Kidney tubule cell (primary cell): ENCODE measurements at places on chromosomes 13 and 19.

DNA sequence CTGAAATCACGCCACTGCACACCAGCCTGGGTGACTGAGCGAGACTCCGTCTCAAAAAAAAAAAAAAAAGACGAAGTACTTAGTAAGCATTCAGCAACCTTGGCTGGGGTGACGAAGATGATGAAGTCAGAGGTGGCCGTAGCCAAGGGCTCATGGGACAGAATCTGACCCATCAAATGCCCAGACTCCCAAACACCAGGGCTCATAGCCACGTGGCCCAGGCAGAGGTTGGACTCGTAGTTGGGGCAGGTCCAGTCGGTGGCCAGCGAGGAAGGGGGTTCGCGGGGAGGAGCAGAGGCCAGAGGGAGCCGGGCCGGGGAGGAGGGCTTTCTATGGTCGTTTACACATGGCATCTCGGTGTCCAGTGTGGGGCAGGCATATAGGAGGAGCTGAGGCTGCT lies 52.1 kb upstream of the EHD2 start:
- no peak for DNase-seq

DNA sequence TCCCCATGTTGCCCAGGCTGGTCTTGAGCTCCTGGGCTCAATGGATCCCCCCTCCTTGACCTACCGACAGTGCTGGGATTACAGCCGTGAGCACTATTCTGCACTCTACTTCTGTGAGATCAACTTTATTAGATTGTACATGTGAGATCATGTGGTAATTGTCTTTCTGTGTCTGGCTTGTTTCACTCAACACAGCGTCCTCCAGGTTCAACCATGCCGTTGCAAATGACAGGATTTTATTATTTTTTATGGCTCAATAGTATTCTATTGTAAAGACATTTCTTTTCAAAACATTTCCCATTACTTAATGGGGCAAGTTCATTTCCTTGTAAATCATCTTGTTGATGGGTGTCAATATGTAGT lies 1.5 kb upstream of the OBI1 start:
- DNase-seq: no peak

DNA sequence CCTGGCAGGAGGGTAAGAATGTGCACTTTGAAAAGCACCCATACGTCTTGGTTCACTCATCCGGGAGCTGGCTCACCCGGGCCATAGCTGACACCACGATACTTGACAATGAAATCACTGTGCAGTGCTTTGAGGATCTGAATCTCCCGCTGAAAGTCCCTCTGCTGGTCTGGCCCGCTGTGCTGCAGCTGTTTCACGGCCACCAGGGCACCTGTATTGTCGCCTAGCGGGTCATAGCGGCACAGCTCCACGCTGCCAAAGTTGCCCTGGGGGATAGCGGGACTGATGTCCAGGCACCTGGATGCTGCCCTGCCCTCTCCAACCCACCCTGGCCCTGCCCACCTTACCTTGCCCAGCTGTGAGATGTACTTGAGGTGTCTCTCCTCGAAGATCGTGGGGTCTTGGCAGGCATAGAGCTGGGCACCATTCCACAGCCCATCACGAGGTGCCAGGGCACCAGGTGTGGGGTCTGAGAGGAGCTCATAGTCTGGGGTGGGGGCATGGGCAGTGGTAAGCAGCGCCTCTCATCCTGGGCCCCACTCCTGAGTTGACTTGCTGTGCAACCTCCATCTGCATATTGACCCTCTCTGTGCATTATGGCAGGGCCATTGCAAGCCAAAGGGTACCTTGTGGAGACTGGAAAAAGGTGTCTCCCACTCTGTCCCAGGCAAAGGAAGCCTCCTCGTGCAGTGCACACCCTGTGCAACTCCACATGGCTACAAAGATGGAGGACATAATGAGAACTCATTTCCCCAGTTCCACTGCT lies 11.3 kb upstream of the INSL3 start:
- no peak for DNase-seq

DNA sequence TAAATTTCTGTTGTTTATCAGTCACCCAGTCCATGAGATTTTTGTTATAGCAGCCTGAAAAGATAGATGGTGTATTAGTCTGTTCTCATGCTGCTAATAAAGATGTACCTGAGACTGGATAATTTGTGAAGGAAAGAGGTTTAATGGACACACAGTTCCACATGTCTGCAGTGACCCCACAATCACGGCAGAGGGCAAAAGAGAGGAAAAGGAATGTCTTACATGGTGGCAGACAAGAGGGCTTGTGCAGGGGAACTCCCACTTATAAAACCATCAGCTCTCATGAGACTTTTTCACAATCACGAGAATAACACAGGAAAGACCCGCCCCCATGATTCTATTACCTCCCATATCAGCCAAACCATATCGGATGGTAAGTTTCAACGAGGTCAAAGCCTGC lies 309.2 kb downstream of the LIG4 start:
- DNase-seq: no peak

- peak; percentile 11 for DNase-seq
Measured at GRCh38 chr13:89393758-89394304, 1722.7 kb downstream of the SLITRK5 start.

DNA sequence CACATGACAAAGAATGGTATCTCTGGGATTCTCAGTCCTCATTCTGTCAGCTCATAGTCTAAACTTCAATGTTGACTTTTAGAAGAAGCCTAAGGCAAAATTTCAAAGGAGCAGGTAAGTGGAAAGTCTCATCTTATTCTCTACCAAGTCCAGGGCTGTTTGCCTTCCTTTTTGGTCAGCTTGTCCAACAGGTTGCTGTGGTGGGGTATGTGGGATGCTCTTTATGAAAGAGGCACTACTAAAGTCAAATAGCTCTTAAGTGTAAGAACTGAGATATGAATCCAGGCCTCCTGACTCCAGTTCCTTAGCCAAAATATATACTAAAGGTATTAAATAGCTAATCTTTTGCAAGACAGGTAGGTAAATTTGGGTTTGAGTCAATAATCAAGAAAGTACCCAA lies 540.6 kb upstream of the SPRY2 start:
- no peak for DNase-seq

- no peak for DNase-seq
Measured at GRCh38 chr19:18529782-18530181, 7.9 kb upstream of the ELL start.

DNA sequence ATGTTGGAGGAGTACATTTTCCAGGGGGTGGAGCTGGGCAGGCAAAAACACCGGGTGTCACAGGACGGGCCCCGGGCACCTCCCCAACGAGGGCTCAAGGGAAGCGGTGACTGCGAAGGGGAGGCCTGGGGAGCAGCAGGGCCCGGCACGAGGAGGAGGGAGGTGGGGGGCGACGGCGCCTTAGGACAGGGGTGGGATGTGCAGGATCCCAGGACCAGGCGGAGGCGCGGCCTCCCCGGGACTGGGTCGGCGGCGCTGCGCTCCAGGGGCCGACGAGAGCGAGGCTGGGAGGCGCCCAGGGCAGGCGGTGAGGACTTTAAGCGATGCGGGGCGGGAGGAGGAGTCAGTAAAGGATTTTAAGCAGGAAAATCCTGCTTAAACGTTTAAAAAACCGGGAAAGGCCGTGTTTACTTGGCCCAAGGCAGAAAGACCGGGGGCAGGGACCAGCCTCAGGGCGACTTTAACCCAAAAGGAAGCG lies 427 bp downstream of the ZNF160 start:
- peak; percentile 61 for DNase-seq

DNA sequence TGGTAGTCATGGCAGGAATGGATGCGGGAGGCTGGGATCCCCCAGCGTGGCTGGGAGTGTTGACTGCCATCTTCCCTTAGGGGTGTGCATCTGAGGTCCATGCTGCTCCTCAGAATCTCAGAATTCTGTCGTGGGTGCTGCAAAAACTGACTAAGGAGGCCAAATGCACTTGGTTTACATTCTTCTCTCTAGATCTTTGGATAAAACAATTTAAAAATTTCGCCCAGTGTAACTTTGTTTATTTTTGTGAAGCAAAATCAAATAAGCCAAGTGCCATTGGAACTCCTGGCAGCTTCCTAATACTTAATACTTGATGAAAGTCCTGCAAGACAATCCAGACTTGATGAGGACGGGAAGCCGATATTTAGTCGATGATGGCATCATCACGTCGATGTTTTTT lies 27.8 kb upstream of the TM9SF2 start:
- DNase-seq: no peak

GRCh38 chr13:97425590-97425989 lies 8.4 kb upstream of the RAP2A start:
- DNase-seq: no peak

DNA sequence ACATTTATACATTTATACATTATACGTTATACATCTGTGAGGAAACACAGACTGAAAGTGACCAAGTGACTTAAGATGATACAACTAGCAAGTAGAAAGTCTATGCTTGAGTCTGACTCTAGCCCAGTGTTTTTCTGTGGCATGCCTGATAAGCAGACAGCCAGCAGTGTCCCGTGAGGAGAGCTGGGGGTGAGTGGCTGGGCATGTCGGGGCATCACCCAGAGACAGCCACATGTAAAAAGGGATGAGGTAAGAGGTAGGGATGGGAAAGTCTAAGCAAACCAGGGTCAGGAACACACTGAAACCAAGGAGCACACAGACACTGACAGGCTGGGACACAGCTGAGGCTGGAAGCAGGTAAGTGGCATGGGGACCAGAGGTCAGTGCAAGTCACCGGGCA lies 333.2 kb downstream of the FOXO1 start:
- DNase-seq: peak; percentile 14

DNA sequence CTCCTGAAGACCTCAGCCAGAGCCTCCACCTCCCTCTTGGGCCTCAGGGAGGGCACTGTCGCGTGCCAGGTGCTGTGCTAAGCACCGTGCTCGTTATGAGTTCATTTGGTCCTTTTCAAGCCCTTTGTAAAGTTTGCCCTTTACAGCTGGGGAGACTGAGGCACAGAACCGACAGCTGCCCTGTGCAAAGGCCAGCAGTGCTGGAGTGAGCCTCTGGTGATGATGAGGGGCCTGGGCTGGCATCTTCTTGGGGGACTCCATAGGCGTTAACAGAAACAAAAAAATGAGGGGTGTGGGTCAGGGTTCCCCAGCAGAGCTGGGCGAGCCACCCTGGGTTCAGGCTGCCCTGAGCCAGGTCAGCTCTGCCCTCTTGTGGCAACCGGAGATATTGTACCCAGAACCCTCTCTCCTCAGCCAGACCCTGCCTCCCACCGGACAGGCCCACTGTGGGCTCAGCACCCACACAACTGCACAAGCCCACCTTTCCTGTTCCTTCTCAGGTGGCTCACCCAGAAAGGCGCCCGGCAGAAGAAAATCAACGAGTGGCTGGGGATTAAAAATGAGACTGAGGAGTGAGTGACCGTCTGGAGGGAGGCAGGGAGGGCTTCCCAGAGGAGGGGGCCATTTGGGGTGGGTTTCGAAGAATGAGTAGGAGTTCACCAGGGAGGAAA lies 5.5 kb upstream of the IFI30 start:
- DNase-seq: peak; percentile 28

- DNase-seq: no peak
Measured at GRCh38 chr19:1911098-1911497, 5.9 kb downstream of the ADAT3 start.

GRCh38 chr13:100506600-100507422 lies 81.8 kb downstream of the GGACT start:
- no peak for DNase-seq

DNA sequence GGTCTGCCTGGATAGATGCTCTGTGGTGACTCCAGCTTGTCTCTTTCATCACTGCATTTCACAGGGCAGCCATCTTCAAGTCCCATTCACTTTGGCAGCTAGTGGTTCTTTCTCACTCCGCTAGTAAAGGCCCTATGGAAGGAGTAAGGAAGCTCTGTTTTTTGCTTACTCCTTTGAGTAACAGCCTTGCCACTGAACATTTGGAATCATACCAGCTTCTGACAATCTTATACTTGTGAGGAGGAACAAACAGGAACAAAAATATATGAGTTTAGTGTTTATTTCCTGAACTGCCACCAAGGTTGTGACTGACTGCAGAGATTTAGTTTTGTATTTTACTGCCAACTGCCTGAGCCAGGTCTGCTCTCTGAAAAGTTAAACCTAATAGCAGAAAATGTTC lies 38.7 kb downstream of the KCTD4 start:
- DNase-seq: peak; percentile 13

DNA sequence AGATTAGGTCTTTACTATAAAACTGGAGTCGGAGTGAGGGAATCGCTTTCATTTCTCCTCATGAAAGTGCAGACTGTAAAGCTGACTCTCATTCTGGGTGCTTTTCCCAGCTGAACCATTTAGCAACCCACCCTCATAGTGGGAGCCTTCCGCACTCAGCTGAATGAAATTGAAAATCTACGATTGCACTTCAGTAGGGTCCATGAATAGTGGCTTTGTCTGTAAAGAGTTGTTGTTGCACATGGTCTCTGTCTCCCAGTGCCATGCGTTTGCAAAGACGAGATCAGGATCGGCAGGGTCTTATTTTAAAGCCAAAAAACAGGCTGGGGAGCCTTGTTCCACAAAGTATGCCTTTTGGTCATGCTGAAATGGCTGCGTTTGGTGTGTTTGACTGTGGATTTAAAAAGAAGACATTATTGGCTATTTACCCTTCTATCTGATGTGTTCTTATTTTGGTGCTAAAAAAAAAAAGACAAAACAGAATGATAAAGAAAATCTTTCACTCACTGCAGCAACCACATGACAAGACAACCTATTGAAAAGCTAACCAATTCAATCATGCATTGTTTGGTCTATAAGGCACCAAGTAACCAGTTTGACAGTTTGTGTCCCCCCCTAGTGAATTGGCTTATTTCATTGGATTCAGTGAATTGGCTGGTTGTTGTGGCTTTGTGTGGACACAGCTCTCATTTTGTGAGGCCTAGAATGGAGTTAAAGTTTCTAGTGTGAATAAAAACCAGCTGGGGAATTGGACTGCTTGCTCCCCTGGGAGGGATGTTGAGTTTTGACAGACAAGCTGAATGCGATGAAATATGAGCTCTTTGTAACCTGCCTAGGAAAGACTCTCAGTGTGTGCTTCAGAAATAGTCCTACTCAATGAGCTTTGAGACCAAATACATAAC lies 65.6 kb downstream of the ARHGAP35 start:
- no peak for DNase-seq
